ENCODE measurements at places on chromosomes 7 and 10. TPM values are rescaled to one million over a fixed set of nuclear protein-coding genes. Genes with fewer than 3 reads are reported as not detected.

TRIM50 gene
- total RNA-seq, result not detected

- H3K27ac ChIP-seq, result peak overlapping the region; percentile 95
- no peaks in the 10 kb centered on the region for H3K36me3 ChIP-seq
- no peak for DNase-seq
- no peaks in the 10 kb centered on the region for H3K27me3 ChIP-seq
- H3K4me1 ChIP-seq, result peaks cover 15% of the 10 kb centered on the region
These were observed 409 bp downstream of the DNMBP start for GRCh38 chr10:100009283-100009792.

GRCh38 chr7:148871030-148871429, 13.1 kb downstream of the EZH2 start:
- H3K36me3 ChIP-seq, result no peaks in the 10 kb centered on the region
- no peak overlapping the region for H3K4me3 ChIP-seq

GRCh38 chr7:98283127-98283886, 1.8 kb downstream of the BRI3 start:
- H3K4me1 ChIP-seq, result peaks cover 46% of the 10 kb centered on the region
- peak; percentile 37 for DNase-seq
- H3K4me3 ChIP-seq, result peak overlapping the region; percentile 95
- peak overlapping the region; percentile 97 for H3K27ac ChIP-seq
- no peaks in the 10 kb centered on the region for H3K36me3 ChIP-seq
- H3K27me3 ChIP-seq, result no peaks in the 10 kb centered on the region

- DNase-seq, result peak; percentile 37
- H3K36me3 ChIP-seq, result no peaks in the 10 kb centered on the region
- peaks cover 10% of the 10 kb centered on the region for H3K27me3 ChIP-seq
- no peak overlapping the region for H3K4me3 ChIP-seq
These were observed 5.7 kb upstream of the HOXA13 start for GRCh38 chr7:27205325-27206280.

DNA sequence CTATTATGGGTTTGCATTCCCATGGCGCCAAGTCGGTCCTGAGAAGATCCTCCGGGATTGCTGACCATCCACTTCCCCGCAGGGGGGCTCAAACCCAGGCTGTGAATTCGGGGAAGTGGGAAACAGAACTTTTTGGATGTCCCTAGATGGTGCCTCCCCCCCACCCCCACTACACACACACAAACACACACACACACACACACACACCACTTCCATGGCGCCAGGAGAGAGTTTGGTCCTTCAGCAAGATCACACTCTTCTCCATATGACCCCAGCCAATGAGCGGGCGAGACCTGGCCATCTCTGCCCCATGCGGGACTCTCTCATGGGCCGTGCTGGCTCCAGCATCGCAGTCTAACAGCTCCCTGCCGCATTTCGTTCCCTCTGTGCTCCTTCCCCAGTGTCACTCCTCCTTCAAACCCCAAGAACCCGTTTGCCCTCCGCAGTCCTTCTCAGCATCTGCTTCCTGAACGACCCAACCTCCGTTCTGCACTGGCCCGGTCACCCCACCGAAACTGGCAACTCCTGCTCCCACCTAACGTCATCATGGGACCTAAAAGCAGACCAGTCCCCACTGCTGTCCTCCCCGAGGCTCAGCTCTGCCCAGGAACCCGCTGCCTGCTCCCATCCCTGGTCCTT, 32.1 kb upstream of the TNRC18 start:
- no peaks in the 10 kb centered on the region for H3K27me3 ChIP-seq
- no peak for DNase-seq
- no peak overlapping the region for H3K27ac ChIP-seq
- H3K36me3 ChIP-seq, result no peaks in the 10 kb centered on the region
- H3K4me1 ChIP-seq, result peaks cover 3% of the 10 kb centered on the region

DNA sequence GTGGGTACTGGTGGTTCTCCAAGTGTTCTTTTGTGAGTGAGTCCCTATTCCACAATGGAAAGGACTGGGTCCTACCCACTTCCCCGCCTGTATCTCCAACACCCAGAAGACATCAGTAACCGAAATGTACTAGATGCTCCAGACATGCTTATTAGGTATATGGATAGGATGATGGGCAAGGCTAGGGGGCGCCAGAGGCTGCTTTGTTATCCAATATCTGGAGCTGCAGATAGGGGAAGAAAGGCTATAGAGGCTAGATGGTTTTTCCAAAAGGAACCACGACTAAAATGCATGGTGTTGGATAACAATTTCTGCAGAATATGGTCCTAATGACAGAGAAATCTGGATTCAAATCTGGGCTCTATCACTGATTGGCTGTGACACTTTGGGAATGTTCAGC, 56.2 kb upstream of the TM9SF3 start:
- no peaks in the 10 kb centered on the region for H3K4me1 ChIP-seq
- peak; percentile 47 for DNase-seq
- H3K36me3 ChIP-seq, result no peaks in the 10 kb centered on the region
- H3K27me3 ChIP-seq, result no peaks in the 10 kb centered on the region
- H3K4me3 ChIP-seq, result no peak overlapping the region

GPR85 gene
- 2.1 TPM for total RNA-seq

- peaks cover 3% of the 10 kb centered on the region for H3K27me3 ChIP-seq
- H3K4me3 ChIP-seq, result no peak overlapping the region
- H3K36me3 ChIP-seq, result no peaks in the 10 kb centered on the region
- DNase-seq, result no peak
- H3K27ac ChIP-seq, result no peak overlapping the region
These were observed 34.4 kb downstream of the NRCAM start for GRCh38 chr7:108421720-108422331.

NKX1-2 gene
- not detected for total RNA-seq

LIPK gene
- total RNA-seq, result not detected

DNA sequence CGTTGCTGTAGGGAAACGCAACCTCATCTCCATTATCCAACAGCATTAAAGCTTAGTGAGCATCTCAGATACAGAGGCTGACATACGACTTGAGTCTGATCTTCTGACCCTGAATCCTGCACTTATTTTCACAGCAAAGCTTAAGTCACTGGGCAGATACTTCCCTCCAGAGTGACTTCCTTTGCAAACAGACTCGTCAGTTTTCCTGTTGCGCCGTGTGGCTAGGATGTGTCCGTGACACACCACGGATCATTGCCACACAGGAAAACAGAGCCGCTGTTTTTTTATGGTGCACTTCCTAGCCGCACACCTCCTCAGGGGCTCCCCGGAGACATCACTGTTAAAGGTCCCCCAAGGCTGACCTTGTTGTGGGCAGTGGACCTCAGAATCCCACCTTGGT, 94.9 kb upstream of the MKI67 start:
- no peaks in the 10 kb centered on the region for H3K4me1 ChIP-seq
- H3K36me3 ChIP-seq, result no peaks in the 10 kb centered on the region
- H3K27ac ChIP-seq, result no peak overlapping the region
- DNase-seq, result no peak

GRCh38 chr7:29833929-29834328, 27.6 kb downstream of the WIPF3 start:
- H3K4me3 ChIP-seq, result no peak overlapping the region
- no peaks in the 10 kb centered on the region for H3K4me1 ChIP-seq
- H3K27ac ChIP-seq, result no peak overlapping the region
- no peaks in the 10 kb centered on the region for H3K27me3 ChIP-seq
- H3K36me3 ChIP-seq, result no peaks in the 10 kb centered on the region

SFTPD gene
- total RNA-seq, result 216 TPM

DNA sequence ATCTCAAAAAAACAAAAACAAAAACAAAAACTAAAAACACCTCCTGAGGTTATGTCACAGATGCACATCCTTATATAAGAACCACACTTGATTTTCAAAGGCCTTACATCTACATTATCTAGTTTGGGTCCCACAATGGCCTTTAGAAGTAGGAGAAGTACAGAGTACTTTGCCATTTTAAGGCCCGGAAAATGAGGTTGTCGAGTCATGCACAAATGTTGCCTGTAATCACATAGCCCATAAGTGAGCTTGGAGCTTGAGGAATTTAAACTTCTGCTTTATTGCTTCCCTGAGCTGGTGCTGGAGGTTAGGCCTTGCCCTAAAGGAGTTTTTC, 9.7 kb upstream of the MKRN1 start:
- H3K27ac ChIP-seq, result no peak overlapping the region
- no peaks in the 10 kb centered on the region for H3K36me3 ChIP-seq
- no peak overlapping the region for H3K4me3 ChIP-seq
- no peaks in the 10 kb centered on the region for H3K27me3 ChIP-seq
- H3K4me1 ChIP-seq, result no peaks in the 10 kb centered on the region
- no peak for DNase-seq

- no peak overlapping the region for H3K4me3 ChIP-seq
- no peaks in the 10 kb centered on the region for H3K4me1 ChIP-seq
- peaks cover 11% of the 10 kb centered on the region for H3K36me3 ChIP-seq
- no peak for DNase-seq
- H3K27me3 ChIP-seq, result no peaks in the 10 kb centered on the region
These were observed 9.6 kb downstream of the DLD start for GRCh38 chr7:107900496-107901015.

- DNase-seq, result no peak
- no peak overlapping the region for H3K4me3 ChIP-seq
- no peaks in the 10 kb centered on the region for H3K36me3 ChIP-seq
These were observed 124.9 kb upstream of the TCERG1L start for GRCh38 chr10:131436458-131436857.

- DNase-seq, result no peak
- H3K27ac ChIP-seq, result no peak overlapping the region
- no peaks in the 10 kb centered on the region for H3K36me3 ChIP-seq
- no peak overlapping the region for H3K4me3 ChIP-seq
These were observed 1217.6 kb upstream of the LRRN3 start for GRCh38 chr7:109873296-109873695.

DNA sequence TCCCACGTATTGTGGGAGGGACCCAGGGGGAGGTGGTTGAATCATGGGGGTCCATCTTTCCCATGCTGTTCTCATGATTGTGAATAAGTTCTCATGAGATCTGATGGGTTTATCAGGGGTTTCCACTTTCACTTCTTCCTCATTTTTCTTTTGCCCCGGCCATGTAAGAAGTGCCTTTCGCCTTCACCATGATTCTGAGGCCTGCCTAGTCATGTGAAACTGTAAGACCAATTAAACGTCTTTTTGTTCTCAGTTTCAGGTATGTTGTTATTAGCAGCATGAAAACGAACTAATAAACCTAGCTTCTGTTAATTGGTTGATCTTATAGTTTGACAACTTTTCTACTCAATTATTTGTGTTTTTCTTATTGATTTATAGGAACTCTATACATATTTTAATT, 206.3 kb downstream of the NXPH1 start:
- no peaks in the 10 kb centered on the region for H3K36me3 ChIP-seq
- H3K27me3 ChIP-seq, result no peaks in the 10 kb centered on the region
- H3K4me3 ChIP-seq, result no peak overlapping the region
- no peak overlapping the region for H3K27ac ChIP-seq

GRCh38 chr10:51980752-51981151, 281.4 kb upstream of the CSTF2T start:
- no peak for DNase-seq
- H3K27ac ChIP-seq, result no peak overlapping the region
- H3K4me3 ChIP-seq, result no peak overlapping the region
- H3K36me3 ChIP-seq, result no peaks in the 10 kb centered on the region

GRCh38 chr7:74373536-74373935, 80.2 kb upstream of the GTF2IRD1 start:
- no peak for DNase-seq
- no peaks in the 10 kb centered on the region for H3K36me3 ChIP-seq
- H3K4me1 ChIP-seq, result peaks cover 3% of the 10 kb centered on the region
- H3K27ac ChIP-seq, result no peak overlapping the region
- H3K27me3 ChIP-seq, result no peaks in the 10 kb centered on the region
- H3K4me3 ChIP-seq, result no peak overlapping the region

- DNase-seq, result peak; percentile 35
- no peaks in the 10 kb centered on the region for H3K4me1 ChIP-seq
- H3K27me3 ChIP-seq, result no peaks in the 10 kb centered on the region
These were observed 18.8 kb downstream of the EZH2 start for GRCh38 chr7:148865283-148865682.

MORN4 gene
- 5.7 TPM for total RNA-seq

DNA sequence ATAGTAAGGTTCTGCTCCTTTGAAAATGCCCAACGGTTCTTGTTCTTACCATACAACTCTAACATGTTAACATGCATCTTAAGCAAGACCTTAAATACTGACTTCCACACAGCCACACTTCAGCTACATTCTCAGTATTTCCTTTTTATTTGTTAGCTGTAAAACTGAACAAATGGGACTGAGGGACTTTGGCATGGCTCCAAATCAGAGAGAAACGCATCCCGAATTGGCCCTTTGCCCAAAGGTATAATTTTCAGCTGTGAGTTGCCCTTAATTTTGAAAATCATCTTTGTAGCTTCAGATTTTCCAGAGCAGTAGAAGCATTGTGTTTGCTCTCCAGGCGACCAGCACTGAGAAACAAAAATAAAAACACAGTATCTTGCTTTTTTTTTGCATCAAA, 56.4 kb downstream of the NEUROD6 start:
- no peak overlapping the region for H3K4me3 ChIP-seq
- peak; percentile 39 for DNase-seq
- no peaks in the 10 kb centered on the region for H3K4me1 ChIP-seq
- no peak overlapping the region for H3K27ac ChIP-seq
- H3K27me3 ChIP-seq, result no peaks in the 10 kb centered on the region

DNA sequence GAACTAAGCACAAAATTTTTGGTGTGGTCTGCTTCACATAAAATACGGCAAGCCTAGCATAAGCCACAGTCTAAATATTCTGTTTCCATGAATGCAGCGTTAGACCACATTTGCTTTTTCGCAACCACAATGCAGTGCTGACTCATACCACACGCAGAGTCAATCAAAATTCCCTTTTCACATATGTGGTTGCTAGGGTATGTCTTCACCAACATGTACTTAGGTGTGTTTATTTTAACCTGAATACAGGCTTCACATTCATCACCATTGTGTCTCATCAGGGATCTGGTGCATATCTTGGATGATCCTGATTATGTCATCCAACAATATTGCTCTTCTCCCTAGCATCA, 90.8 kb downstream of the CHN2 start:
- no peaks in the 10 kb centered on the region for H3K36me3 ChIP-seq
- H3K27me3 ChIP-seq, result peaks cover 34% of the 10 kb centered on the region
- no peak for DNase-seq
- H3K4me3 ChIP-seq, result no peak overlapping the region
- H3K4me1 ChIP-seq, result no peaks in the 10 kb centered on the region
- no peak overlapping the region for H3K27ac ChIP-seq

AGAP4 gene
- 16.6 TPM for total RNA-seq

DNA sequence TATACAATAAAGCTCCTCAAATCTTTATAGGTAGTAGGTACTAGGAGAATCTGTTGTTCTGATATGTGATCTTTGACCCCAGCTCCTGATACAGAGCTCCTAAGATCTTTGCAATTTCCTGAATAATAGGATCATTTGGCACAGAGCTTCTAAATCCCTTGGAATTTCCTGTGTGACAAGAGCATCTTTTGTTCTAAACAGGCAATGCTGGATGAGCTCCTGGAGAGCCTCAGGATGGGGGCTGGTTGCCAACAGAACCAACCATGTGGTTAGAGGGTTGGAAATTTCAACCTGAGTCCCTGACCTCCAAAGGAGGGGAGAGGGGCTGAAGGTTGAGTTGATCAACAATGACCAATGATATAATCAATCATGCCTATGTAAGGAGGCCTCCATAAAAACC, 629.0 kb downstream of the CCSER2 start:
- H3K27me3 ChIP-seq, result no peaks in the 10 kb centered on the region
- no peaks in the 10 kb centered on the region for H3K36me3 ChIP-seq
- no peak overlapping the region for H3K4me3 ChIP-seq

Measured in lung (tissue), 17 donors.